ENCODE measurements at places on chromosomes 16 and 17.
A peak's percentile ranks its signal among the peaks of the same experiment; 100 is the strongest.

GRCh38 chr17:5560361-5560988, 23.8 kb downstream of the NLRP1 start:
- no peak for DNase-seq

DNA sequence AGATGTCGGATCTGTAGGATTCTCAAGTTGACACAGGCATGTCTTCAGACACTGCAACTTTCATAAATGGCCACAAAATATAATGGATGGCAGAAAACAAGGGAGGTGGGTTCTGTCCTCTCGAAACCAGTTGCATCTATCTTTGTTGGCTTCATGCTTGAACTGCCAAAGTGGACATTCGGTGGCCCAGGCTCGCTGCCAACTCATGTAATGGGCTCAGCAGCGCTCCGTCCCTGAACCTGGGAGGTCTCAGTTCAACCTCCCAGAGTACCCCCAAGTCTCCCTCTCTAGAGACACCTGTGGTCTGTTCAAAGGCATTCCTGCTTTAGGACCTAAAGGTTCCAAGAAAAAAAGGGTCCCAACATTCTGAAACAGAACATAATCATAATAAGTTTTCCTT, 71.9 kb downstream of the NXN start:
- DNase-seq = no peak

GRCh38 chr17:45093444-45094110, 32.5 kb downstream of the NMT1 start:
- no peak for DNase-seq

- peak; percentile 27 for DNase-seq
Observed at GRCh38 chr16:87580855-87581261, 21.4 kb upstream of the JPH3 start.

DNA sequence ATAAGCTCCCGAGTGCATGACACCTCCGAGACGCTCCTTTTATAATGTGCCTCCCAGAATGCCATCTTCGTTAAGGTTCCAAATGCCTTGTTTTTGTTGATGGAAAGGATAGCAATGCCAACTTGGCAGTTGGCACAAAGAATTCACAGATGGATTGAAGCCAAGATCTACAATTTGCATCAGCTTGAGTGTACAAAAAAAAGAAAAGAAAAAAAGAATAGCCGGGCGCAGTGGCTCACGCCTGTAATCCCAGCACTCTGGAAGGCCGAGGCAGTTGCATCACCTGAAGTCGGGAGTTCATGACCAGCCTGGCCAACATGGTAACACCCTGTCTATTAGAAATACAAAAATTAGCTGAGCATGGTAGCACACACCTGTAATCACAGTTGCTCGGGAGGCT, 7.6 kb downstream of the TBC1D16 start:
- DNase-seq = no peak

- no peak for DNase-seq
Observed at GRCh38 chr17:15092762-15093161, 172.4 kb downstream of the PMP22 start.

GRCh38 chr16:3980253-3981111, 100.0 kb upstream of the CREBBP start:
- DNase-seq = peak; percentile 32

- DNase-seq = no peak
Observed at GRCh38 chr16:1647856-1648255, 30.2 kb upstream of the JPT2 start.

- DNase-seq = no peak
Observed at GRCh38 chr17:33596899-33597298, 303.8 kb upstream of the ASIC2 start.

GRCh38 chr16:31148281-31148728, 1.6 kb downstream of the PRSS36 start:
- no peak for DNase-seq

GRCh38 chr17:77892469-77893143, 65.9 kb upstream of the TNRC6C start:
- DNase-seq = no peak

- no peak for DNase-seq
Observed at GRCh38 chr17:50518384-50519023, 10.3 kb downstream of the MYCBPAP start.

DNA sequence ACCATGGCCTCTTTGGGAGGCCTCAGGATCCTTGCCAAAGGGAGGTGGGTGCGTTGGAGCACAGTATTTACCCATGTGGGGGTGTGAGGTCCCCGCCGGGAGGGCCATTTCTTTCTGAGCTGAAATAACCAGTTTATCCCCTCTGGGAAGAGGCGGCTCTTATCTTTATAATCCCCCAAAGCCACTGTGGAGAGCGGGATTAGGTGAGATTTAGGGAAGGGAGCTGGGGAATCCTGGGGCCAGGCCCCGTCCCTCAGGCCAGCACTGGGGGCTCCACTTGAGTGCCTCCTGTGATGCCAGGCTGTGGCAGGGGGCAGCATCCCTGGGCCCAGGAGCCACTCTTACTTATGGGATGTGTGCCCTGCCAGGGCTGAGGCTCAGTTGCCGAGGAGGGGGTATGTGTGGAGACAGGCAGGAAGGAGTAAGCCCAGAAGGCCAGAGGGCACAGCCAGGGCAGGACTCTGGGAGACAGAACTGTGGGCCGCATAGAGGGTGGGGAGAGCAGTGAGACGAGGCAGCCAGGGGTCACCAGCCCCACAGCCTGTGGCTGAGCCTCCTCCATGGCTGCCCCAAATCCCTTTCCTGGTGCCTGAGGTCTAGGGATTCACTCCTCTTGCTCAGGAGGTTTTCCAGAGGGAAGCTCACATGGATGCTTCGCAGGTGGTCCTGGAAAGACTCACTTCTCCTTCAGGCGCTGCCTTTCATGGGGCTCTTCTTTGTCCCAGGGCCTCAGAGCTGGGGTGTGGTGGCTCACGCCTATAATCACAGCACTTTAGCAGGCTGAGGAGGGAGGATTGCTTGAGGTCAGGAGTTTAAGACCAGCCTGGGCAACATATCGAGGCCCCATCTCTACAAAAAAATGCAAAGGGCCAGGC, 25.0 kb downstream of the TMEM94 start:
- no peak for DNase-seq

GRCh38 chr17:82936768-82937171, 96.9 kb upstream of the ZNF750 start:
- no peak for DNase-seq

DNA sequence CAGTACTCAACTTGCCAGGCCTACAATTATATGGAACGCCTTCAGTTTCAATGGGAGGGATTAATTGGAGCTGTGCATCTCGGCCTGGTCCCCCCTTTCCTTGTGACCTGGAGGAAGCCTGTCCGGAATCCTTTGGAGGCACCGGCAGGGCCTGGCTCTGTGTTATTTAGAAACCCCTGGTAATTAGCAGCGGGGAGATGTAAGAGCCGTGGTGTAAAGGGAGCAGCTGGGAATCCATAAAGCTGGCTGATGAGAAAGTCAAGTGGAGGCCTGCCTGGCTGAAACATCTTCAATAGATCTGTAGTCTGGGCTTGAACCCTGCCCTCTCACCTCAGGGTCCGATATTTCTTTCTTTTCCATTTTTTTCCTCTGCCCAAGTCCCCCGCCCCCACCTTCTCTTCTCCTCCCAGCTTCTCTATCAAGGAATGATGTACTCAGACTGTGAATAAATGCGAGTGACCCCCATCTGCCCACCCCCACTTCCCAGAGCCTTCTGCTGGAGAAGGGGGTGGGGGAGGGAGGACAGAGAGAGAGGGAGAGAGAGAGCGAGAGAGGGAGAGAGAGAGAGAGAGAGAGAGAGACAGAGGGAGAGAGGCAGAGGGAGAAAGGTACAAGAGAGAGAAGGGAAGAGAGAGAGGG, 495.5 kb upstream of the ZFHX3 start:
- DNase-seq = no peak

- no peak for DNase-seq
Observed at GRCh38 chr16:73071131-73071940, 23.4 kb upstream of the ZFHX3 start.

Data from T1000 (cell line).